Stimulated activated effector memory CD8-positive, alpha-beta T cell treated with anti-CD3 and anti-CD28 coated beads, Interleukin-12 subunit alpha, Interleukin-12 subunit beta, amount 100 ng/mL, for 72 hours (primary cell): ENCODE measurements at places on chromosomes 6 and 20.

- DNase-seq = no peak
Observed at GRCh38 chr6:31422587-31422986, 19.2 kb downstream of the MICA start.

DNA sequence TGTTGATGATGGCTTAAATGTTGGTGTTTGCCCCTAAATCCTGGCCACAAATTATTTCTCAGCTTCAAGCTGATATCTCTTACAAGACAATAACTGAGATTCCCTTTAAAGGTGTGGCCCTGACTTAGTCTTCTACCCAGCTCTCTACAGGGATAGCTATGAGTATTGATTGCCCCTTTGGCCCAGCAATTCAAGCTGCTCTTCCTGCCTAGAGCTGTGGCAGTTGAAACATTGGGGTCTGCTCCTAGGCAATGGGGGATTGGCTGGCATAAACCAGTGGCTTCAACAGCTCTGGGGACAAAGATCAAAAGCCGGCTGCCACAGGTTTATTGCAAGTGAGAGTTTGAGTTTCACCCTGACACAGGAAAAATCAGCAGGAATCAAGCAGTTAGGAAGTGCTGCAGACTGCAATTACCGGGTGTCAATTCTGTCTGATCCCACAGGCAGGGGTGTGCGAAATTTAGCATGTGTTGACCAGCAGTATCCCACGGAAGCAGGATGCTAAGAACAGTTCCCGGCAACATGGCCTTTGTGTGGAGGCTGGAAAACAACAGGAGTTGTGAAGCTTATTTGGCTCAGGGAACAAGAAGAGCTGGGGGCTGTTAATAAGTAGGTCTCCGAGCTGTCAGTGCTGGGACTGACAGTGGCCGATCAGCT lies 66.2 kb upstream of the IYD start:
- DNase-seq = no peak

GRCh38 chr6:6008648-6009421 lies 2.1 kb upstream of the NRN1 start:
- no peak for DNase-seq

- DNase-seq = no peak
Observed at GRCh38 chr6:160581406-160581805, 82.7 kb downstream of the LPA start.

DNA sequence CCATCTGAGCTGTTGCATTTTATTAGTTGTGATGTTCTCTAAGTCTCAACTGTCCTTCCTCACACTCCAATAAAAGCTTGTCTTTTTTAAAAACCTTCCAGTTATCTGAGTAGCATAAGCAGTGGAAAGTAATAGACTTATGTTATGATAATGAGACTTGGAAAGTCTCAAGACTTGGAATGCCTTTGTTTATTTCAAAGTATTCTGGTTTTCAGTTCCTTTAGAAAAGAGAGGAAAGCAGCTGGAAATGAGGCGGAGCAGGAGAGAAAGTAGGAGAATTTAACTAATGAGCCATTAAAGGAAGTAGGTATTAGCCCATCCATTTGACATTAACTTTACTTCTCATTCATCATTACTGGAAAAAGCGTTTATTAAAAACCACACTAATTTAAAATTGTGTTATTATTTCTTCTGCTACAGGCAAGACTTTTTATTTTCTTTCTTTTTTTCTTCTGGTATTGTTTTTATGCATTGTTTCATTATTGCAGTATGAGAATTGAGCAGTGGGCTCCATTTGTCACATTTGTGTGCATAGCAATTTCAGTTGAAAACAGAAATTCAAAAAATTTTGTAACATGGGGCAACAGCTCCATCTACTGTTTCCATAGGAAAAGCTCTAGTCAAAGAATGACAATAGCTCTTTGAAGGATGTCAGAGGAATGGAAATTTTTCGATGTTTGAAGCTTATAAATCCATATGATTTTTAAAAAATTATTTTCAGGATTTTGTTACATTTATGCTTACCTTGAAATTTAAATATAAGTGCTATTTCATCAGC lies 194.8 kb downstream of the COL9A1 start:
- DNase-seq = no peak

DNA sequence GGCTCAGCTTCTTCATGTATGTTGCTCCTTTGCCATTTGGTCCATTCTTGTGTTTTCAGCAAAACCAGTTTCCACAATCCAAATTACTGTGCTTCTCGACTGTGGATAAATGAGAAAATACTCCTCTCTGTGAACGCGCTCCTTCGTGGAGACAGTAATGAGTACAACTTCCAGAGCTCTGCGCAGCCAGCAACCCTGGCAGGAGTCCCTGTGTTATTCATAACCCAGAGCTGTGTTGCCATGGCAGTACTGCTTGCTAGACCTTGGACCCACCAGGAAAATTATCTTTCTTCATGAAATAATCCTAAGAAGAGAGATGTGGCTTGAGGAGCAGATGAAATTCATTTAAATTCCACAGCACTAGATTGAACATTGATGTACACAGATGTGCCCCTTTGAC lies 73.7 kb downstream of the SLC22A3 start:
- no peak for DNase-seq

DNA sequence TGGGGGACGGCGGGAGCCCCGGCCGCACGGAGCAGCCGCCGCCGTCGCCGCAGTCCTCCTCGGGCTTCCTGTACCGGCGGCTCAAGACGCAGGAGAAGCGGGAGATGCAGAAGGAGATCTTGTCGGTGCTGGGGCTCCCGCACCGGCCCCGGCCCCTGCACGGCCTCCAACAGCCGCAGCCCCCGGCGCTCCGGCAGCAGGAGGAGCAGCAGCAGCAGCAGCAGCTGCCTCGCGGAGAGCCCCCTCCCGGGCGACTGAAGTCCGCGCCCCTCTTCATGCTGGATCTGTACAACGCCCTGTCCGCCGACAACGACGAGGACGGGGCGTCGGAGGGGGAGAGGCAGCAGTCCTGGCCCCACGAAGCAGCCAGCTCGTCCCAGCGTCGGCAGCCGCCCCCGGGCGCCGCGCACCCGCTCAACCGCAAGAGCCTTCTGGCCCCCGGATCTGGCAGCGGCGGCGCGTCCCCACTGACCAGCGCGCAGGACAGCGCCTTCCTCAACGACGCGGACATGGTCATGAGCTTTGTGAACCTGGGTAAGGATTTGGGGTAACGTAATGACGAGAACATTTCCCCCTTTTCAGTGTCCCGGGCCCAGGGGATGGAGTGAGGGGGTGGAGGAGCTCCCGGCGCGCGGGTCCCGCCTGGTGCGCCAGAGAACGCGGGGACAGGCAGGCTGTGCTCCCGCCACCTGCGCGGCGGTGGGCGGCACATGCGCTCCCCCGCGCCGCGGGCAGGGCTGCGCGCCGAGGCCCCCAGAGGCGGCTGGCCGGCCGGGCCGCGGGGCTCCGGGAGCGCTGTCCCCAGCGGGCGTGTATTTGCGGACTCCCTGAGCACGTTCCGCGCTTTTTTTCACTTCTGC lies 1.4 kb downstream of the BMP6 start:
- no peak for DNase-seq

DNA sequence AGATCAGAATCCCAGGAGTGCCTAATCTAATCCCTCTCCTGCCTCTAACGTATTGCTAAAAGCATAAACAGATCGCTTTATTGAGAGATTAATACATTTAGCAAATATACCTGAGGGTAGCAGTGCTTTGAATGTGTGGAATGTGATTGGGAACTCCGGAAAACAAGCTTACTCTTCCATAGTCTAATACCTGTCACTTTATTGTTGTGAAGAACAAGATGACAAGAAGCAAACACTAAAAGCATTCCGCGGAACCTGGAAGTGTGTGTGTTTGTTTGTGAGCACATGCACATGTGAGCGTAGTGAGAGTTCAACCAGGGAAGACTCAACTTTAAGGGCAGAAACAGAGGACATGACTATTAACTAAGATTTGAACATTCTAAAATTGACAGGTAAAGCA lies 265.0 kb upstream of the GJE1 start:
- no peak for DNase-seq

DNA sequence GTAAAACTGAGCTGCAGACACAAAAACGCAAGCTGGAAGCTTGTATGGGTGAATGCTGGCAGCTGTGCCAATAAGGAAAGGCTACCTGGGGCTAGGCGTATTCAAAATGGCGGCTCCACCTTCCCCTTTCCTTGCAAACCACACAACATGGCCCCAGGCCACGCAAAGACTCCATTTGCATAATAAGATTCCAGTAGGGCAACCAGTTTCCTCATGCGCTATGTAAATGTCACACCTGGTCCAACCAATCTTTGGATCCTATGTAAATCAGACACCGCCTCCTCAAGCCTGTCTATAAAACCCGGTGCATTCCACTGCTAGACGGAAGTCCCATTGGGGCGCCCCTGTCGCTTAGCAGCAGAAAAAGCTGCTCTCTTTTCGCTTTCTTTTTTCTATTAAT lies 505.9 kb upstream of the BTBD3 start:
- DNase-seq = no peak

DNA sequence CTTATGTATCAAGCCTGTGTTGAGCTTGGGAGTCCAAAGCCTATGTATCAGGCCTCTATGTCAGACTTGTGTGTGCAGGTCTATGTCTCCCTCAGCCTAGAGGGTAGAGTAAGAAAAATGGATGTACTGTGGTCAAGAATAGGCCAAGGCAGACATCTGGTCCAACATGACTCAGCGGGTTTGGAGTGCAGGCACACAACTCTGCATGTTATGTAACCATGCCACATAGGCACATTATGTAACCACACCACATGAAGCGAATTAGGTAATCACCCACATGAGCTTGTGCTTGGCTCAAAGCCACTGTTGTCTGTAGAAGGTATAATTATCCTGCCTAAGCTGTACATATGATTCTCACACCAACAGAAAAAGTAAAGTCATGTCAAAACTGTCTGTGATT lies 1190.5 kb upstream of the EYS start:
- DNase-seq = no peak

GRCh38 chr6:150732765-150733539 lies 132.6 kb upstream of the MTHFD1L start:
- no peak for DNase-seq

DNA sequence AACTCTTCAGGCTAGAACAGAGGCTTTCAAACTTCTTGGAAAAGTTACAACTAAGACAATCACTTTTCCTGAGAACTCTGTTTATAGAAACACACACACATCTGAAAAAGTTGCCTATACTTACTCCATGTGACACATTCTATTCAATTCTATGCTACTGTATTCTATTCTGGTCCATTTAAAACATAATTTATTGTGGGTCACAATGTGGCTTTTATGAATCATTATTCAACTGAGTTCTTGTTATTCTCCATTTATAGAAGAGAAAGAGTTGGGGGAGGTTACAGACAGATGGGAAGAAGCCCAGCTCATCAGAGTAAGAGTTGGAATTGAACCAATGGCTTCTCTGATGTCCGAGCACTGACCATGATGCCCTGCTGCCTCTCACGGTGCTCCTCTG lies 21.6 kb upstream of the BCAS1 start:
- no peak for DNase-seq

DNA sequence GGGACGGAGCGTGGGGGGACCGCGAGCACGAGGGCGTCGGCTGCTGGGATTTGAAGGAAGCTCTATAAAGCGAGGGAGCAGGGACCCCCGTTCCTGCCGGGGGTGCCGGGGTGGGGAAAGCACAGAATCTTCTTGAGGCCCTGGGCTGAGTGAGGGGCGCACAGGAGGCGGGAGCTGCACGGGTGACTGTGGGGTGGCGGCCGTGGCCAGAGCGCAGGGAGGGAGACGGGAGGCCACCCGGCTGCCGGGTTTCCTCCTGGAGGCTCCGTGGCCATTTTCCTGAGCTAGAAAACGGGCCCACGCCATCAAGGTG lies 385.1 kb downstream of the SMOC2 start:
- no peak for DNase-seq

DNA sequence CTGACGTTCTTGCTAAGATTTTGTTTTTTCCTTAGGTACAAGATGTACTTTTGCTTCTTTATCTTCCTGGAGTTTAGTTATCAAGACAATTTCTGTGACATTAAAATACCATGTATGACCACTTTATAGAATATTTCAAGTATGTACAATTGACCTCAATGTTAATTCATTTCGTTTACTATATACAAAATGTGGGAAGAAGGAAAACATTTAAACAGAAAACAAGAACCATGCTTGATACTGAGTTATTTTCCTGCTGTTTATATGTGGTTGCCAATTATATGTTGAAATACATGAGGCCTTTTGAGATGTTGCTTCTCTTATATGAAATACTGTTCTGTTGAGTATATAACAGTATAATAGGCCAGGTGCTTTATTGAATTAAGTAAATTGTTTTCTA lies 184.3 kb downstream of the JARID2 start:
- no peak for DNase-seq

- no peak for DNase-seq
Observed at GRCh38 chr6:126312013-126312665, 27.8 kb upstream of the CENPW start.

- no peak for DNase-seq
Observed at GRCh38 chr6:134689177-134689576, 260.7 kb downstream of the ALDH8A1 start.

- no peak for DNase-seq
Observed at GRCh38 chr20:46767127-46767761, 57.8 kb downstream of the SLC2A10 start.

- DNase-seq = no peak
Observed at GRCh38 chr6:16136091-16136490, 7.2 kb downstream of the MYLIP start.

GRCh38 chr20:63831993-63832686 lies 1.1 kb upstream of the ZBTB46 start:
- DNase-seq = no peak

DNA sequence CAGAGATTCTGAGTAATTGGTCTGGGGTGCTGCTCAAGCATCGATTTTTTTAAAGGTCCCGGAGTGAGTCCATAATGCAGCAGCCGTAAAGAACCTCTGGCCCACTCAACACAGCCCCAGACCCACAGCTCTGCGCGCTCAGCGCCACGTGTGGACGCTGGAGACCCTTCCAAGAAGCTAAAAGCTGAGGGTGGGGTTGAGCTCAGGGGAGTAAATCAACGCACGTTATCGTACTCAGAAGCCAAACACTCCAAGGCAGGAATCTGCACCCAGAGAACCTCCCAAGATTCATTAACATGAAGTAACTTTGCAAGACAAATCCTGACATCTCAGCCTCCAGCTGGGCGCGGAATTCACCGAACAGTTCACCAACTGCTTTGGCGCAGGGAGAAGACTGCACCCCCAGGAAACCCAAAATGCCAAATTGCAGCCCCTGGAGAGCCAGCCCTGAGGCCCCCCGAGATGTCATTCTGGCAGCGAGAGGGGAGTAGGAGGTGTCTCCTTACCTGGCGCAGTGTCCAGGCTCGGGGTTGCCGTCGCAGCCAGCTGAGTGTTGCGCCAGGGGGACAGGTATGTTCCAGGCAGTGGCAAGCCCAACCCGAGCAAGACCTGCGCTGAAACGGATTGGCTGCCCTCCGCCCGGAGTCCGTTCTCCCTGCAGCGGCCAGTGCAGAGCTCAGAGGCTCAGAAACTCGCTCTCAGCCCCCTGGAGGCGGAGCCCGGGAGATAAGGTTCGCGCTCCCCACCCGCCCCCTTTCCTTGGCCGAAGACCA lies at the start of gene COL21A1:
TSS of gene COL21A1 (minus strand) at position 700 of the 773 bp plus-strand sequence. CDS start 64,962 bp downstream, outside the sequence.
- no peak for DNase-seq

- no peak for DNase-seq
Observed at GRCh38 chr20:44912189-44912588, 2.3 kb downstream of the PABPC1L start.

- DNase-seq = no peak
Observed at GRCh38 chr6:167150941-167151549, 6.7 kb downstream of the GPR31 start.
